ENCODE measurements at places on chromosomes 2 and 18.

GRCh38 chr18:77056344-77057005 is 76.1 kb downstream of the MBP start:
- DNase-seq: no peak

- no peak for DNase-seq
Observed at GRCh38 chr18:54165450-54165849, 59.0 kb downstream of the MBD2 start.

DNA sequence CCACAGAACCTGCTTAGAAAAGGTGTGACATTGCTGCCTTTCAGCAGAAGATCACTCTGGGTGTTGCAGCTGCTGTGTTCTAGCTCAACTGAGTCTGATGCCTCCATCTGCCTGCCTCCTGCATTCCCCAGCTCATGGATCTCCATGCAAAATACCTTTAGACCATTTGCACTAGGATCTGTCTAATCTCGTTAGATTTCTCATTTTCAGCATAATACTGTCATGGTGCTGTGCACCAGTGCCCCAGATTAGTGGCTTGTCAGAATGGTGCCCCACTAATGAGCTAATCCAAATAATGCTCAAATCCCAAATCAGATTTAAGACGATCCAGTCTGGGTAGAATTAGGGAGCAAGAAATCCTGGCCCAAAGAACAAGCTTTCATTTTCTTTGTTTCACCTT is 284.4 kb upstream of the PARD3B start:
- no peak for DNase-seq

DNA sequence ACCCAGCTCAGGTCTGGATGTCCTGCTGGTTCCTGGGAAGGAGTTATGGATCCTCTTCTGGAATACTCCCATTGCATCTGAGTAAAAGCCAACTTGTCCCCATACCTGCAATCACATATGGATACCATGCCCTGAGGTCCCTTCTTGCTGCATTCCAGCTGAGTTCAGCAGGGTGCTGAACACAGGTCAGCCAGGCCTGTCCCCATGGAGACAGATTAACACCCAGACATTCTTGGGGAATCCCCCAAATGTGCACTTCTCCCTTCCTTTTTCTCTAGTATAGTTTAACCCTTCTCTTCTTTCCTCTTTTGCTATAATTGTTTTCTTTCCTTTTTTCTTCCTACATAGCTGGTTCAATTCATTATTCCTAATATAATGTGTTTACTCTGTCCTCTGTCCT is 799.6 kb upstream of the HS6ST1 start:
- no peak for DNase-seq

GRCh38 chr2:192546565-192546964 is 351.8 kb upstream of the TMEFF2 start:
- DNase-seq: no peak

DNA sequence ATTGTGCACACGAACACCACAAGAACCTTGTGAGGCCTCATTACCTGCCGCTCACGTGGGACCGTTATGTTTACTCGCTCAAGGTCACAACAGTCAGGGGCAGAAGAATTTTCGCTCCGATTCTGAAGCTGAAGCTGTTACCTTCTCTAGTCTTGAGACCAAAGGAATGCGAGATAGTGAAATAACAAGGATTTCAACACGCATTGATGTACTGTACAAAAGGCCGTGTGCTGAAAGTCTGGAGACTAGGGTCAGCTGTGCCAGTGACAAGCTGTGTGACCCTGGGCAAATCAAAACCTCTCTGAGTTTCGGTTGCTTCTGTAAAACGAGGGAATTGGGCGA is 583 bp downstream of the NEMP2 start:
- no peak for DNase-seq

DNA sequence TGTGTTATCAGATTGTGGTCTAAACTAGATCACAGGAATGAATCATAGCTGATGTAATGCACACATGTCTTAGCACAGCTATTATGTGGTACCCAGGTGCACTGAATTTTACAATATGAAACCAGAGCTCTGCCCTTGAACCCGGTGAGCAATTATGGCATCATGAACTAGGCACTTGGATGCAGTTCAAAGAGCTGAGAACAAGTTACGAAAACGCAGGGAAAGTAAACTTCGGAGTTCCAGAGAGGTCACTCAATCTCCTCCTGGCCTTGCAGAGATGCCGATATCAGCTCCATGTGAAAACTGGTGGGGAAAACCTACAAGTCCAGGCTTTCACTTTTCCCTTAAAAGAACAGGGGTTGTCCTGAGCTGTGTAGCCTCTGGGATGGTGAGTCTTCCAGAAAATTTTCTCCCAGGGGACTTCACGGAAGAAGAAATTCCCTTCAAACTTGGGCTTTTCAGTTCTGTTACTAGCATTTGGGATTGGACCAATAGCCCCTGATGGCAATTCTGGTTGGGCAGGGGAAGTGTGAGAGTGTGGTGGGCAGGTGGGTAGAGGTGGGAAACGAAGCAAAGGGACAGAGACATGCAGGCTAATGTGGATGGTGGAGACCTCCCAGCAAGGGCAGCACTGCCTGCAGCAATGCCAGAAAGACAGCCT is 71.1 kb upstream of the SH3BP4 start:
- no peak for DNase-seq

- no peak for DNase-seq
Observed at GRCh38 chr2:232892221-232892620, 22.2 kb downstream of the SNORC start.

- DNase-seq: no peak
Observed at GRCh38 chr2:16330571-16330970, 335.1 kb downstream of the CYRIA start.

DNA sequence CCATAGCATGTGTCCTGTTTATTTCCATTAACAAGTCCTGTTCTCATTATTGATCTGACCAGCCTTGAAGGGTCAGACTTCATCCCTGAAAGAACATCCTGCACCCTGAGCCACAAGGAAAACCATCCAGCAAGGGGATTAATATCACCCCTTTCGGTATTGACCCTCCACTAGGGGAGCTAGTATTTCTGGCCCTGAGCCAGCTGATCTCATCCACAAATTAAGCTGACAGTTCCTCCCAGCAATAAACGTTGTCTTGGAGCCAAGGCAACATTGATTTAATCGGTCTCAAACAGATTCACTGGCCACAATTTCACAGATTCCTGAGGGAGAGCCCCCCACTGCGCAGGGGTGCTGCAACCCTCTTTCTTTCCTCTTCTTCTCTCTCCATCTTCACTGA is 353.1 kb upstream of the FANCL start:
- DNase-seq: no peak

GRCh38 chr2:217612211-217612610 is 390.6 kb downstream of the TNS1 start:
- no peak for DNase-seq

DNA sequence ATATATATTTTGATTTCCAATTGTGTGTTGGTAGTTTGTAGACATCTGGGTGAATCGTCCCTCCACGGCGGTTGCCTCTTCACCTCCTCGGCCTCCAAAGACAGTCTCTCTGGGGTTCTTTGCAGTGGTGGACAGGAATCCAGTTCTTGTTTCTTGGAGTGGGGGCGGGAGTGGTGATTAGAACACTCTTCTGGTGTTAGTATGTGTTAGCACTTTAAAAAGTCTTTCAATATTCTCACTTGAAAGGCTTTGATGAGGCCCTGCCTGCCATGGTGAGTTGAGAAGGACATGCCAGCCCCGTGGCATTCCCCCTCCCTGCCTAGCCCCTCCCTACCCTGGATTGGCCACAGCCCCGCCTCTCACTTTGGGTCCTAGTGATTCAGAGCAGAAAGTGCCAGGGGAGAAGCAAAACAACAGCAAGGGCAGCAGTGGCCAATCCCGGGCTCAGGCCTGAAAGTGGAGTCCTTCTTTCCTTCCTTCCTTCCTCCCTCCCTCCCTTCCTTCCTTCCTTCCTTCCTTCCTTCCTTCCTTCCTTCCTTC is 316.8 kb upstream of the HS6ST1 start:
- DNase-seq: no peak

GRCh38 chr2:48180557-48180956 is 274.3 kb upstream of the FBXO11 start:
- no peak for DNase-seq

DNA sequence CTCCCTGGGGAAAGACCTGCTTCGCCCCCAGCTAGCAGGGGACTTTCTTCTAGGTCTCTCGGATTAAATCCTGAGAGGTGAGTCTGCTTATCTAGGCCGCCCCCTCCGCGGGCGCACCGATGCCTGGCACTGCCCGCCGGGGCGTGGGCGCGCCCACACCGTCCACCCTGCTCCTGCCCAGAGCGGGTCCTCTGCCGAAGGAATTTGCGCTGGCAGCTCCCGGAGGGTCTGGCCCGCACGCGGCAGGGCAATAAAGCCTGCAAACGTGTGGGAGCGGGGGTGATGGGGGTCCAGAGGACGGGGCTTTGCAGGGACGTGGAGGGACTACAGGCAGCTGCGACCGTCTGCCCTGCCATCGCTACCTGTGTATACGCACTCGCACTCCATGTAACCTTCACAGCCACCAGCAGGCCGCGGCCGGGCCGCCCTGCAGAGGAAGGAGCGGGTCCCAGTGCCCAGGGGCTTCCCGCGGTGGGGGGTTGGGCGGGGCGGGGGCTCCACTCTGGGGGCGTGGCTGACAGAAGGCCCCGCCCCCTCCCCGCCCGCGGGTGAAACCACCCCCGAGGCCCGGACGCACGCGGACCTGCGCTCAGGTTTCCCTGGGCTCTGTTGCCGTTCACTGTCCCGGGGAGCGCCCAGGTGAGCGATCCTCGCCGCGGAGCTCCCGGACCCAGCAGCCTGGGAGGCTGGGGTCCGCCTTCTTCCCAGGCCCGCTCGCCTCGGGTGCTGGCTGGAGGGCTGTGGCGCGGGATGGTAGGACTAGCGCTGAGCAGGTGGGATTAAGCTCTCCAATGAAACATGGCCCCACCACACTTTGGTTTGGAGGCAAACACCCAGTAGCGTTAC is 174.5 kb upstream of the HS6ST1 start:
- no peak for DNase-seq

All from NCI-H1930 (cell line).